ENCODE measurements at places on chromosomes 2 and 18.

GRCh38 chr2:140316345-140316744 is 1536.2 kb upstream of the NXPH2 start:
- DNase-seq, result no peak

DNA sequence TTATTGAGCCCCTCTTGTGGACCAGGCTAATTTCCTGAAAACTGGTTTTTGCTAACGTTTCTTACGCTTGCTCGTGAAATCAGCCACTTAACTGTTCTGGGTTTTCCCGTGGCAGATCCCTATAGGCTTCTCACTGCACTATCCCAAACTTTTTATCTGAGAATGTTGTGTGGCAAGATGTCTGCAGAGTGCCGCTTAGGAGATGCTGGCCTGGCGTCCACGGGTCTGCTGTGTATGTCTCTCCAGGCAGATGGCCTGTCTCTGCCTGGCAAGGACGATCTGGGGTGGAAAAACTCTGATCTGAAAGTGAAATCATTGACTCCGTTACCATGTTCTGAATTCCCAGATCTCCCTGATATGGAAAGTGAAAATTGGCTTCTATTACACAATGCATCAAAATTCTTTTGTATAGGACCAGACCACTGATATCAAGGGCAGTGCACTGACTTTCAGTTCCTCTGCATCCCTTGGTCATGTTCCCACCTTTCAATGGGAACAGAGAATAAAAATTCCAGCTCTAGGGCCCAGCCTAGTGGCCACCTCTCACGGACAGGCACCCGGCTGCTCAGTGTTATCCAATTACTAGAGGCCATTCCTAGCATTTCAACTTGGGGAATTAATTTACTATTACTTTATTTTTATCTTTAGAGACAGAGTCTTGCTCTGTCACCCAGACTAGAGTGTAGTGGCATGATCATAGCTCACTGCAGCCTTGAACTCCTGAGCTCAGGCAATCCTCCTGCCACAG is 154.6 kb downstream of the ACOXL start:
- DNase-seq, result no peak

- DNase-seq, result no peak
Measured at GRCh38 chr2:121555008-121555407, 24.3 kb downstream of the RNU4ATAC start.

DNA sequence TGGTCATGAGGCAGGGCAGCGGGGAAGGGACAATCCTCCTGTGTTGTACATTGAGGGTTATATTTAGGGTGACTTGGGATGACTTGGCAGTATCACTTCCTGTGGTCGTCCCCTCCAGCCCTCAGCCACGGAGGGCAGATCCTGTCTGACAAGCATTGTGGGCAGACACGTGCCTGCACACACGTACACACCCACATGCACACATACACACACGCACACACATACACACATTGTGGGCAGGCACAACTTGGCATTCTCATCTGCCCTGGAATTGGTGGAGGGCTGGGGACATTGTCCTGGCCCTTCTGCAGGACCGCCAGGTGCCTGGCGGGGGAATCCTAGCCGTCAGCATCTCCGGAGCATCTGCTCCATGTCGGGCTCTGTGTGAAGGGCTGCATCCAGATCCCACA is 47.6 kb downstream of the ODC1 start:
- peak; percentile 29 for DNase-seq

DNA sequence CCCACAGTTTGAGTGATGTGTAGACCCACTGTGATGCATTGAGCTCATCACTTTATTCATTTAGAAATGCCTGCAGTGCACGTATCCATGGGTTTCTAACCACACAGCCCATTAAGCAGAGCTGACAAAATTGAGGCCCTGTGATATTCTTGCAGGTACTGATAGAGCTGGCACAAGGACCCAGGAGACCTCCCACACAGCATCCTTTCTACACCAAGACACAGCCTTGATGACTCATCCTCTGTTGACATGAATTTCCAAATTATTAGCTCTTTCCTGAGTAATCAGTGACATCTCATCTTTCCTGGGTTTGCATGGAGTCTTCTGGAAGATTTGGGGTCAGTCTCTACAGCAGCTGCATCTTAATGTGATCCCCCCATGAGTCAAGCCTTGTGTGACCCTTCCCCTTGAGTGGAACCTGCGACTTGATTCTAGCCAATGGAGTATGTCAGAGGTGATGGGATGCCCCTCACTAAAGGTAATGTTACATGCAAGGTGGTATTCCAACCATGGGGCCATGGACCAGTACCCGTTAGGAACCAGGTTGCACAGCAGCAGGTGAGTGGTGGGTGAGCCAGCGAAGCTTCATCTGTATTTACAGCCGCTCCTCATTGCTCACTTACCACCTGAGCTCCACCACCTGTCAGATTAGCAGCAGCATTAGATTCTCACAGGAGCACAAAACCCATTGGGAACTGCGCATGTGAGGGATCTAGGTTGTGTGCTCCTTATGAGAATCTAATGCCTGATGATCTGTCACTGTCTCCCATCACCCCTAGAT is 181.1 kb upstream of the ARL4C start:
- no peak for DNase-seq

- DNase-seq, result no peak
Measured at GRCh38 chr2:26892133-26892532, 44.2 kb downstream of the DPYSL5 start.

DNA sequence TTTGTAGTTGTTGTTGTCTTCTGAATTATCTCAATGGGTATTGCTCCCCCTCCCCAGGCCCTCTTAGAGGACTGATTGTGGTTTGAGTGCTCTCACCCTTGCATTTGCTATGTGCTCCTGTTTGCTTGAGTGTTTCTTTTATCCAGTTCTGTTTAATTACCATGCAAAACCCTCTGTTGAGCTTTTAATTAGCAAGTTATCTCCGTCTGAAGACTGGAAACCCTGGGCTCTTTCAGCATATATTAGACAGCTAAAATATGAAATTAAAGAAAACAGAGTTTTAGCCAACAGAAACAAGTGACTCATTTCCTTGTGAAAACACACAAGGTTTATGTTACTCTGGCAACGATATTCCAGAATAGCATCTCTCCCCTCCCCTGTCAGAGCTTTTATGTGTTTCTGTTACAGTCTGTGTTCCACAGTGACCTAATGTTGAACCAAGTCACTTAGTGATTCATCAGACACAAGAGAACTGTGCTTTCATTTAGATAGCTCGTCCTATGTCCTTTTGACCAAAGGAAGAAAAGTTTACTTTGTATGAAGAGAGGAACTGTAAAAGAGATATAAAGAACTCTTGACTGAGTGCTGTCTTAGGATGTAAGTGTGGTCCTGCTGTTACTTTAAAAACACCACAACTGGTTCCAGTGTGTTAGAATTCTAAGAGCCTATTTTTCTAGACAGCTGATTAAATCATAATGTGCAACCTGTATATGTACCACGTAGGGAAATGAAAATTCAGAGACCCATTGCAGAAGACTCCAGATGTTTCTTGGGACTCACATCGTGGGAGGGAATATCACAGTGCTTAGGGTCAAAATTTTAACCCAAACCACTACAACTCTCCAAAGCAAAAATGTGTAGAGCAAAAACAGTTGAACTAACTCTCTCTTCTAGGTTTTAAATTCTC is 172.8 kb upstream of the RBMS1 start:
- DNase-seq, result peak; percentile 94

DNA sequence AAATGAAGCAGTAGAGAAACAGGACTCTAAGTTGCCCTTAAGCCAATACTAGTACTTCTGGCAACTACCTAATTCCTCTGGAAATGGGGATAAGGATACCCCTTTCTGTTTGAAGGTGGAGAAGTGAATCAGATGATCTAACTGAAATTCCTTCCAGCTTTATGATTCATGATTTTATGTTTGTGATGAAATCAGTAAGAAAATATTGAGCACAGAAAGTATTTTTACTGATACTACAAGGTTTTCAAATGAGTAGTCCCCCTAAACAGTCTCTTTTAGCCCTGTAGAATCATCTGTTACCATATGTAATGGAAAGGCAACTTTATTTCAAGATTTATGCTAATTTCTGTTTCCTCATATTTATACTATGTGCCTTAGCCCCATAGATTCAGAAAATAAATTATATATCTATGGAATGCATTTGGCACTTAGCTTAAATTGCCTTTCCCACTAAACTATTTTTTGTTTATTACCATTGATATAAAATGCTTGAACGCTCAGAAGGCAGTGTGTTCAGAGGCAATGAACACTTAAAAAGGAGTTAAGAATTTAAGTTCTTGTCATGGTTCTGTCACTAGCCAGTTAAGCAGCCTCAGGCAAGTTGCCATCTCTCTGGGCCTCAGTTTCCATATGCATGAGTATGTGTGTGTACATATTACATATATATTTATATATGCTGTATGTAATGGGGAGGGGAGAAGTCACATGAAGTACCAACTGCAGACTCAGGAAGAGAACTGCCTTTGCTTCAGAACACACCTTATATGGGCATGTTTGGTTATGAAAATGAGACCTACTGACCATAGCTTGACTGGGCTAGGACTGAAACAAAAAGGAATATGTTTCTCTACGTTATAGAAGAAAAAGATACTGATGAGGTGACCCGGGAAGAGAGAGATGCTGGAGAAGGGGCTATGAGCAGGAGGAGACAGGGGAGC is 97.7 kb downstream of the CDC42EP3 start:
- peak; percentile 39 for DNase-seq

- DNase-seq, result no peak
Measured at GRCh38 chr2:35783723-35784122, 571.9 kb upstream of the CRIM1 start.

DNA sequence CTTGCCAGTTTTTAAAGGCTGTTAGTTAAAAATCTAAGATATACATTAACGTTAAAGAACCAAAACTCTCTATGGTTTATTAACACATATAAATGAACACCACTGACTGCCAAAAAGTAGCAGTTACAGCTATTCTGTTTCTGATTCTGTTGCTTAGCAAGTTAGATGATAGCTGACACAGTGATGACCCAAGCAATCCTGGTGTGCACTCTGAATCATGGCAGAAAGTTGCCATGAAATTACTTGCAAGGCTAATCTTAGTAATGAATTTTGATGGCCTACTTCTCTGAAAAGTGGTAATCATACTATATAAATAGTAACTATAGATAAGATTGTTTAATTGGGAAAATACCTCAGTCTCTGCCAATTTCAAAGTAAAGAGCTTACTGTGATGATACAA is 57.7 kb downstream of the ROCK2 start:
- DNase-seq, result no peak

DNA sequence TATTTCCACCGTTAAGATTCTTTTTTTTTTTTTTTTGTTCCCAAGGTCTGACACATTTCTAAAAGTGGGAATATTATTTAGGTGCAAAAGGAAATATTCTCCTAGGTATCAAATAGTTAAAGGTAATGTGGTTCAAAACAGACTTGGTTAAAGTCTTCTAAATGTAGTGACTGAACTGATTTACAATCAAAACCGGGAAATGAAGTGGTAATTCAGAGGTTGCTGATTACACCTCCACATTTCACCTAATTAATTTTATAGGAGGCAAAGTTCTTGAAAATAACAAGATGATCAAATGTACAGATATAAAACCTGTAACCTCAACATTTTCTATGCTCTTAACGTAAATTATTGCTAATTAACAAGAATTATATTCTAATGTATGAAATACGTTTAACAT is 5.1 kb downstream of the BCL11A start:
- DNase-seq, result no peak

GRCh38 chr2:191363267-191363666 is 118.1 kb downstream of the MYO1B start:
- no peak for DNase-seq

GRCh38 chr2:202270487-202270886 is 4.9 kb downstream of the NOP58 start:
- DNase-seq, result no peak

DNA sequence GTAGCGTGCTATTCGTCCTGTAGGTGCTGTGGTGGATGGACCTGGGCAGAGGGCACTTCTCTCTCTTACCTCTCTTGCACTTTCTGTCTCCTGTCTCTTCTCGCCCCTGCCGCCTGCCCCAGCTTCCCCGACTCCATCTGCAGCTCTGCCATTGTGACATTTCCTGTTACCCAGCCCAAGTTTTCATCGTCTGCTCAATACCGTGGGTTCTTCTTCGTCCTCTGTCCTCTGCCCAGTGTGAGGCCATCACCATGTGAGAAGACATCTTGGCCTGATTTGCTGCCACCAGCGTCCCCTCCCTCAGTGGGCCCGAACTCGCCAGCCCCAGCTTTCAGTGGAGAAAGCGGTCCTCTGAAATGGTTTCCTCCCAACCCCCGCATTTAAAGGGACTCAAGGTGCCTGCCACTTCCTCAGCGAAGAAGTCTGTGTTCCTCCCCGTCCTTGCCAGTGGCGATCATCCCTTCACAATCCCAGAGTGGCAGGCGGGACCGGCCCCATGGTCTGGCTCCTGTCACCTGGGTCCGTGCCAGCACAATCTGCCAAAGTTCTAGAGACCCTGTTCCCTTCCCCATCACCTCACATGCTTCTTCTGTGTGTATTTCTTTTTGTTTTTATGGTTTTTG is 18.0 kb downstream of the TGOLN2 start:
- no peak for DNase-seq

DNA sequence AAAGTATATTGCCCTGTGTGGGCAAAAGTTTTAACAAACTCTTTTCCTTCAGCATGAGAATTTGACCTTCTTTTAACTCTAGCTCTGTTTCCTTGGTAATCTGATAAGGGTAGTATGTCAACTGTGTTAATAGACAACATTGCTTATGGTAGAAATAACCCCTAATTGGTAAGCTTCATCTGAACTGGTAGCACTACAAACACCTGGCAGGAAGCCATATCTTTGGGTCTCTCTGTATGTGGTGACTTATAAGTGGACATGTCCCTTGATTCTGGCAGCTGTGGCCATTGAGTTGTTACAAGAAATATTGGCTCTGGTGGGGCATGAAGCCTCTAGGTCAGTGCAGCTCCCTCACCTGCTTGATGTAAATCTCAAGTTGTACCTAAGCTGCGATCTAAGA is 46.9 kb downstream of the MBD5 start:
- no peak for DNase-seq

DNA sequence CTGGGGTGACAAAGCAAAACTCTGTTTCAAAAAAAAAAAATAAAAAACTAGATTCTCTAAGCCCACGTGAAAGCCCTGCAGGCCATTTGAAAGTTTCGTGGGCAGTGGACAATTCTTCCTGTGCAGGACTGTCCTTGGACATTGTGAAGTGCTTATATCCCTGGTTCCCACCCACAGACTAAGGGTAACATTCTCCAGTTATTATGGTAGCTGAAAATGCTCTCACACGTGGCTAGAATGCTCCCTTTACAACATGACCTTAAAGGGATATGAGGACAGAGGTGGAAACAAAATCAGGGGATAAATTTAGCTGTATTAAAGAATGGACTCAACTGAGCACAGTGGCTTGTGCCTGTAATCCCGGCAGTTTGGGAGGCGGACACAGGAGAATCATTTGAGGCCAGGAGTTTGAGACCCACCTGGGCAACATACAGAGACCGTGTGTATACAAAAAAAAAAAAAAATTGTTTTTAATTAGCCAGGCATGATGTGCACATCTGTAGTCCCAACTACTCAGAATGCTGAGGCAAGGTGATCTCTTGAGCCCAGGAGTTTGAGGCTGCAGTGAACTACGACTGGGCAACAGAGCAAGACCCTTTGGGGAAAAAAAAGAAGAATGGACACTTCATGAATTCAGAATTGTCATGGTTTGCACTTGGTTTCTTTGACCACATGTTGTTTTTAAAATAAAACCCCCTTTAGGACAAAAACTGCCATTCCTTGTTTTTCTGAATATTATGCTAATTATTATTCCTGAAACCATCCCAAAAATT is 167.9 kb downstream of the MGAT5 start:
- DNase-seq, result no peak
